Stimulated activated CD8-positive, alpha-beta memory T cell treated with anti-CD3 and anti-CD28 coated beads, Interleukin-15, amount 100 ng/mL, for 48 hours (primary cell): ENCODE measurements at places on chromosomes 7 and 10.

DNA sequence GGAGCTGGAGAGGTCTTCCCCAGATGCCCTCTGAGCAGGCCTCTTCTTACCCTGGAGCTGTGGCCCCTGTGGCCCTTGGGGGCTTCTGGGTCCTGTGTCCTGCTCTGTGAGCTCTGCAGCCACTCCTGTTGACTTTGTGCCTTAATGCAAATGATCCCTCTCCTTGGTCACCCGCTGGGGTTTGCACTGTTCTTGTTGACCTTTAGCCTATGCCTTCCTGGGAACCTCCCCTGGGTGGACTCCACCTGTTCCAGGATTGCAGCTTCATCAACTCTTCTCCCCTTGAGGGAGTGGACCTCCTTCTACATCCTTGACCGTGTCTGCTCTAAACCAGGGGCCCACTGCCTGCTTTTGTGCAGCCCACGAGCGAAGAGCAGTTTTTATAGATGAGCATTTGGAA lies 58.6 kb upstream of the CTBP2 start:
- no peak for DNase-seq

DNA sequence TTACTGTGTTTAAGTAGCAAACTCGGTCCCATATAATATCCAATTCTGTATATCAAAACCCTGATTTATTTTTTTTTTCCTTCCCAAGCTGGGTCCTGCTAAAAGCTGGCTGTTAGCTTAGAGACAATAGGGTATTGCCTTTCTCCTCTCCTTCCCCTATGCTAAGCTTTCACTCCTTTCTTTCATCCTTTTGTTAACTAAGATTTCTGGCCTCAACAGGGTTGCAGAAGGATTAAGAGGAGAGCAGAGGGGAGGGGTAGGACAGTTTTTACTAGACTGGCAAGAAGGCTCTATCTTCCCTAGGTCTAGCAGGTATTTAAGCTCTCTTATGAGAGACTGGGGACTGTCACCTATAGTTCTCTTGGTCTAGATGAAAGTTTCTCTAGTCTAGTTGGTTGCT lies 229.2 kb downstream of the KCND2 start:
- DNase-seq = no peak

GRCh38 chr7:11707606-11708193 lies 124.3 kb downstream of the THSD7A start:
- DNase-seq = no peak

DNA sequence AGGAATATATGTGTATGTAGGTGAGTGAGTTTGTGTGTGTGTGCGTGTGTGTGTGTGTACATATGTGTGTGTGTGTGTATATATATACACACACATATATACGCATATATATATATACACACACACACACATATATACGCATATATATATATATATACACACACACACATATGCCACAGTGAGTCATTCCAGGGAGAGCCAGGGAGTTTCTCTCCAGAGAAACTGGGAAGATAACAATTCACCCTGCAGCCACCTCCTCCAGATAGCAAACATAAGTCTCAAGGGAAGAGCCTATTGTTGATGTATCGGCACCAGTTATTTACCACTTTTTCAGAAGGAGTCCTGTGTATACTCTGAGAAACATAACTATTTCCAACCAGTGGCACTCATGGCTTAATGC lies 102.3 kb upstream of the STK17A start:
- DNase-seq = no peak

DNA sequence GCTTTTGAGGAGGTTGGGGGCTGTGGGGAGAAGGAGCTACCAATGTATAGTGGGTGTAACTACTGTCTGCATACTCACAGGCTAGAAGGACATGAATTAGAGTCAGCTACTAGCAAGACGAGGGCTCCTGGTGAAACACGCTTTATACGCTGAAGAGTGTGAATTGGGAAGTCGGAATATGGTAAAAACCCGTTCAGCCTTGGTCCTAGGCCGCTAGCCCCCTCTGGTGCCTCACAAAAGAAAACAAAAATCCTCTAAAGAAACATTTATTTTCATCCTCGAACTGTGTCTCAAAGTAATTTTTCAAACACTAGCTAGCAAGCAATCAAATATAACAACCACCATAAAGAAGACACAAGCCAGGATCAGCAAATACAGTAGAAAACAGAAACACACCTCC lies 338.1 kb upstream of the SEMA3C start:
- DNase-seq = no peak

GRCh38 chr10:100184426-100184825 lies 1.4 kb downstream of the ERLIN1 start:
- DNase-seq = no peak

- DNase-seq = no peak
These were observed 622.5 kb downstream of the TYW1 start for GRCh38 chr7:67619175-67619574.

DNA sequence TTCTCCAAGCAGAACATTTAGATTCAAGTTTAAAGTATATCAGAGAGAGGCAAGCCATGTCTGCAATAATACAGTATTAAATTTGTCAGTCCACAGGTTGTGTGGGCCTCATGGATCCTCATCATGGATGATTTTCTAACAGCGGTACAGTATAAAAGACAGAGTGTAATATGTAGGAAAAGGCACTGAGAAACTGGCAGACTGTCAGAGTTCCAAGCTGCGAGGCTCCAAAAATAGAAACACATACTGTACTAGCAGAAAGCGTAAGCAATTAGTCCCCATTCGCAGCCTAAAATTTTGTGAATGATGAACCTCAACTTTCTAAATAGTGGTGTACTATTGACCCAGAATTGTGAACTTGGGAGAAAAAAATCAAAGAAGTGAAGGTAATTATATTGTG lies 933.3 kb downstream of the XPNPEP1 start:
- DNase-seq = no peak

DNA sequence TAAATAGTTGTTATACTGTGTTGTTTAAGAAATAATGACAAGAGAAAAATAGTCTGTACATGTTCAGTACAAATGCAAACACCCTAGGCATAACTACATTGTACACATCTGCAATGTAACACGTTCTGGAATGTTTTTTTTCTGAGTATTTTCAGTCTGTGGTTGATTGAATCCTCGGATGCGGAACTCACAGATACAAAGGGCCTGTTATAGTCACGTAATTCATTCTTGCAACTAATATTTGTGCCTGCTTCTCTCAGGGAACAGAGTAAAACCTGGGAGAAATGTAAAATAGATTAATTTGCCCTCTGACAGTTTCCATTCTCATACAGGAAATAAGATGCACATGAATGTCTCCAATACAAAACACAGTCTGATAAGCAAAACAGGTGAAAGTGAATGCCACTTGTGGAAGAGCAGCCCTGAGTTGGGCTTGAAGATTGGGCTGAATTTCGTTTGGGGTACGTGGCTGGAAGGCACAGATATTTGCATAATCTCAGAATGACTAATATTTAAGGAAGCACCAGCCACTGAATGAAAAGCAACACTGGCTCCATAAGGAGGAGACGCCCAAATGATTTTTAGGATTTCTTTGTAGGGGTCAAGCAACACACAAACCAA lies 19.1 kb downstream of the DENND2A start:
- no peak for DNase-seq

DNA sequence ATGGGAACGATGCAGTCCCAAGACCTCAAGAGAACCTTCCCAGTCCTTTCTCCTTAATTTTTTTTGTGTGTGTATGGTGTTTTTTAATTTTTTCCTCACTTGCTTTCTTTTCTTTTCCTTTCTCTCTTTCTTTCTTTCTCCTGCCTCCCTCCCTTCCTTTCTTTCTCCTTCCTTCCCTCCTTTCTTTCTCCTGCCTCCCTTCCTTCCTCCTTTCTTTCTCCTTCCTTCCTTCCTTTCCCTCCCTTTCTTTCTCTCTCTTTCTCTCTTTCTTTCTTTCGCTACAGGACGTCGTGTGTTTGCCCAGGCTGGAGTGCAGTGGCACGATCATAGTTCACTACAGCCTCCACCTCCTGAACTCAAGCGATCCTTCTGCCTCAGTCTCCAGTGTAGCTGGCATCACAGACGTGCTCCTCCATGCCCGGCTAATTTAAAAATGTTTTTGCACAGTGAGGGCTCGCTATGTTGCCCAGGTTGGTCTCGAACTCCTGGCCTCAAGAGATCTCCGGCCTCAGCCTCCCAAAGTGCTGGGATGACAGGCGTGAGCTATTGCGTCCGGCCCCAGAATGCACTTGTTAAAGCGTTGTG lies 709 bp upstream of the NIPSNAP2 start:
- DNase-seq = no peak

GRCh38 chr7:128231021-128231420 lies 10.1 kb upstream of the LEP start:
- no peak for DNase-seq
